Activated CD4-positive, alpha-beta memory T cell treated with anti-CD3 and anti-CD28 coated beads for 36 hours (primary cell): ENCODE measurements at places on chromosomes 1 and 21. TPM values are rescaled to one million over a fixed set of nuclear protein-coding genes. Genes with fewer than 3 reads are reported as not detected.

Gene FAM20B
- 39.2 TPM for total RNA-seq

Gene RCSD1
- 65.8 TPM for total RNA-seq

Gene THEM5
- total RNA-seq, result not detected

Gene PPP1R15B
- 54.9 TPM for total RNA-seq

Gene GDAP2
- total RNA-seq, result 20.8 TPM

Gene IARS2
- total RNA-seq, result 77.6 TPM

Gene CD160
- total RNA-seq, result 0.14 TPM

DNA sequence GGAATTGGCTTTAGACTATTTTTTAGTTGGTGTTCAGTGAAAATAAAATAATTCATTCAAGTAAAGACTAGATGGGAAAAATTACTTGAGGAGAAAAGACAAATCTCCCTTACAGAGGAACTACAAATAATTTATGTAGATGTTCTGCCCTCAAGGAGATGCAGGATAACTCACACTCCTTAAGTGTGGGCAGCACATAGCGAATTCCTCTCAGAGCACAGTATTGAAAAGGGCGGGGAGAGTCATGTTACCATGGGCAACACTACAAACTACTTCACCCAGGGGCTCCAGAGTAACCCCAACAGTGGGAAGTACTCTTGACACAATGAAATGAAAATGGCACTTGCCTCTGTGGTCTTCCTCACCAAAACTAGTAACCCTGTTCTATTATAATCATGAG is 20.6 kb upstream of the LAMC2 start:
- no peak for DNase-seq
- H3K27ac ChIP-seq, result no peak overlapping the region
- H3K27me3 ChIP-seq, result peaks cover 4% of the 10 kb centered on the region
- H3K36me3 ChIP-seq, result no peaks in the 10 kb centered on the region

- no peaks in the 10 kb centered on the region for H3K27me3 ChIP-seq
- H3K27ac ChIP-seq, result peak within 1 kb of the TSS; percentile 77
- peak; percentile 93 for DNase-seq
- peaks cover 46% of the 10 kb centered on the region for H3K4me1 ChIP-seq
- H3K4me3 ChIP-seq, result peak within 1 kb of the TSS; percentile 94
- H3K36me3 ChIP-seq, result peaks cover 4% of the 10 kb centered on the region
These were observed at the start of gene CLSTN1 for GRCh38 chr1:9823943-9824701. Gene CLSTN1 (minus strand): TSS chr1:9823965. CDS start chr1:9823733, 232 bp downstream.

DNA sequence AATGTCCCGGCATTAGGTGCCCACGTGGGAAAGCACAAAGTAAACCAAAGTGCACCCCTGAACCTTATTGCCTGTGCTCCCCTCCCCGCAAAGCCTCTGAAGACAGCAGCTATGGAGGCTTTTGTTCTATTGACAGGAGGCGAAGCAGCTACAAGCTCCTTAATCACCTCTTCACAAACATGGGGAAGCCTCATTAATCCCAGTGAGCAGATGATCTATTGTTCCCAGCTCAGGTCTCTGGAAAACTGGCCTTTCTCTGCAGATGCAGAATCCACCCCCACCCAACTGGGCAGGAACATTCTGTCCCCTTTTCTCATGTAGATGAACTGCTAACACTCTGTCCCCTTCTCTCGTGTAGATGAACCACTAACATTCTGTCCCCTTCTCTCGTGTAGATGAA is 190.5 kb upstream of the CSF3R start:
- H3K4me3 ChIP-seq, result no peak overlapping the region
- DNase-seq, result no peak
- H3K4me1 ChIP-seq, result no peaks in the 10 kb centered on the region
- H3K27ac ChIP-seq, result no peak overlapping the region

DNA sequence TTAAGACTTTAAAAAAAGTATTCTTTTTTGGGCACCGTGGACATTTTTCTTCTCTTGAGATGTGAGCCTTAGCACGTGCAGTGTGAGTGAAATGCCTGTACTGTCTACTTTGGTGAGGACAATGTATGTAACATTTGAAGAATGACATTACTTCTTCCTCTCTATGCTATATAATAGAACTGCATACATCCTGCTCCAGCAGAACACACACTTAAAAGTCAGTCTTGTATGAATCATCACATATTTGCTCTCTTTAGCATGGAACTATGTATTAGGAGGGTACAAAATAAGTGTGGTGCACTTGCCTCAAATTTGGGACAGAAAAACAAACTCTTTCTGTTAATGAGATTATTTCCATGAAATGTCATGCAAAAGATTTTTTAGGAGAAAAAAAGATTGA is 358.4 kb upstream of the SGIP1 start:
- no peak for DNase-seq
- no peak overlapping the region for H3K4me3 ChIP-seq
- no peak overlapping the region for H3K27ac ChIP-seq
- peaks cover 6% of the 10 kb centered on the region for H3K27me3 ChIP-seq

DNA sequence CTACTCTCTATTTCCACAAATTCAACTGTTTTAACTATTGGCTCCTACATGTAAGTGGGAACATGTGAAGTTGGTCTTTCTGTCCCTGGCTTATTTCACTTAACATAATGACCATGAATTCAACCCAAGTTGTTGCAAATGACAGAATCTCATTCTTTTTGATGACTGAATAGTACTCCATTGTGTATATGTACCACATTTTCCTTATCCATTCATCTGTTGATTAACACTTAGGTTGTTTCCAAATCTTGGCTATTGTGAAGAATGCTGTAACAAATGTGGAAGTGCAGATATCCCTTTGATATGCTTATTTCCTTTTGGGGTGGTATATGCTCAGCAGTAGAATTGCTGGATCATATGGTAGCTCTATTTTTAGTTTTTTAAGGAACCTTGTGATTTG is 33.0 kb downstream of the GBP6 start:
- no peaks in the 10 kb centered on the region for H3K27me3 ChIP-seq
- H3K4me3 ChIP-seq, result no peak overlapping the region
- no peak for DNase-seq
- no peak overlapping the region for H3K27ac ChIP-seq
- no peaks in the 10 kb centered on the region for H3K4me1 ChIP-seq

- H3K27ac ChIP-seq, result peak overlapping the region; percentile 23
- no peaks in the 10 kb centered on the region for H3K27me3 ChIP-seq
- no peak for DNase-seq
- no peak overlapping the region for H3K4me3 ChIP-seq
These were observed 94.1 kb upstream of the ATP1B1 start for GRCh38 chr1:169012416-169012815.

DNA sequence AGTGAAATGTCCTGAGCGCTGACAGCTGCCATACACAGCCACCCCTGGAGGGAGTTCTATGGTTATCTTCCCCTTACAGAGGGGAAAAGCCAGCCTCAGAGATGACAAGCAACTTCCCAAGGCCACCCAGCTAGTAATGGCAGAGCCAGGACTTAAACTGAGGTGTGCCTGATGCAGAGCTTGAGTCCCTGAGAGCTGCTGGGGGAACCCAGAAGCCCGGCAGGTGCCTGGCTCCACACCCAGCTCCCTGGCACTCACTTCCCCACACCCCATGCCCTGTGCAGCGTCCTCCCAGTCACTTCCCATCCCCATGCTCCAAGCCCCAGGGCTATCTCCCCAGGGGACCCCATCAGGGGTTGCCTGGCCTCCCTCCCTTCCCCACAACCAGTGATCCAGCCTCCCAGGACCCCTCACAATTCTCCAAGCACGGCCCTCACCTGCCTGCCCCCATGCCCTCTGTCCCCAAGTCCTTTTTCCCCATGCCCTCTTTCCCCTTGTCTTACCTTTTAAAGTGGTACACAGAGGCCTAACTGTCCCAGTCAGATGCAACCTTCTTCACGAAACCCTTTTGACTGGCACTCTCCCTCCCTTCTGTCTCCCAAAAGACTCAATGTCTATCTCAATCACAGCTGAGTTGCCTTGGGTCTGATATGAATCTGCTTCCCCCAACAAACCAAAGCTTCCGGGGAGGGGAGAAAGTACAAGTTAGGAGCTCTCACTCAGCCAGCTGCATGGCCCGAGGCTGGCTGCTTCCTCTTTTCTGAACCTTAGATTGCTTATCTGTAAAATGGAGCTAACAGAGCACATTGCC is 39.8 kb upstream of the LRP8 start:
- H3K36me3 ChIP-seq, result no peaks in the 10 kb centered on the region
- H3K27me3 ChIP-seq, result no peaks in the 10 kb centered on the region
- H3K4me3 ChIP-seq, result peak overlapping the region; percentile 61
- peak; percentile 63 for DNase-seq
- peaks cover 18% of the 10 kb centered on the region for H3K4me1 ChIP-seq

DNA sequence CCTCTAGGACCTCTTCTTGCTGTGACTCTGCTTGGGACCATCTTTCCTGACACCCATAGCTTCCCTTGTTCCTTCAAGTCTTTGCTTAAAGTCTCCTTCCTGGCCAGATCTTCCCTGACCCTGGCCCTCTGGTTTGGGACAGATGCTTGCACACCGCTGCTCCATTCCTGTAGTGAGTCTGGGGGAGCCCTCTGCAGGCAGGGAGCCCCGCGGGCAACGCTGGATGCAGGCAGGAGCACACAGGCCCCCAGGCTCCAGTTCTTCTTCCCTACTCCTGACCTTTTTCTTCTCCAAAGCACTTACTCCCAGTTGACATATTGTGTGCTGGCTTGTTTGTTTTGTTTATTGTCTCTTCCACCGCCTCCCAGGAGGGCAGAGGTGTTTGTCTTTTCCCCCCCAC is 413.4 kb downstream of the CAMTA1 start:
- H3K4me3 ChIP-seq, result no peak overlapping the region
- H3K27ac ChIP-seq, result no peak overlapping the region
- no peak for DNase-seq
- H3K4me1 ChIP-seq, result no peaks in the 10 kb centered on the region
